ENCODE measurements at places on chromosomes 11 and 22.

DNA sequence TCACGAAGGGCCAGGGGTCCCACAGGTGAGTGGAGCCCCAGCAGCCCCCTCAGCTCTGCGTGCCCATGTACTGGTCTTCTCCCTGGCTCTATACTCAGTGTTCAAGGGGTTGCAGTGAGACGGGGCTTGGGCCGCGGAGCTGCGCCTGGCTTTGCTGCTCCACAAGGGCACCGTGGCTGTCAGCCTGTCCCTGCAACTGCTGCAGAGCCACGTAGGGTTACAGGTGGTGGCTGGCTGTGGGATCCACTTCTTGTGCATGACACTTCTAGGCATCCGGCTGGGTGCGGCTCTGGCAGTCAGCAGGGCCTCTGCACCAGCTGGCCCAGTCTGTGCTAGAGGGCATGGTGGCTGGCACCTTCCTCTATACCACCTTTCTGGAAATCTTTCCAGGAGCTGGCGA, 14.3 kb downstream of the MTFP1 start:
- DNase-seq, result no peak

GRCh38 chr22:23183061-23183698, 2.9 kb downstream of the BCR start:
- DNase-seq, result peak; percentile 32

- peak; percentile 64 for DNase-seq
These were observed 28.5 kb upstream of the RBX1 start for GRCh38 chr22:40922484-40923303.

- DNase-seq, result no peak
These were observed 19.9 kb downstream of the SERGEF start for GRCh38 chr11:17992916-17993315.

DNA sequence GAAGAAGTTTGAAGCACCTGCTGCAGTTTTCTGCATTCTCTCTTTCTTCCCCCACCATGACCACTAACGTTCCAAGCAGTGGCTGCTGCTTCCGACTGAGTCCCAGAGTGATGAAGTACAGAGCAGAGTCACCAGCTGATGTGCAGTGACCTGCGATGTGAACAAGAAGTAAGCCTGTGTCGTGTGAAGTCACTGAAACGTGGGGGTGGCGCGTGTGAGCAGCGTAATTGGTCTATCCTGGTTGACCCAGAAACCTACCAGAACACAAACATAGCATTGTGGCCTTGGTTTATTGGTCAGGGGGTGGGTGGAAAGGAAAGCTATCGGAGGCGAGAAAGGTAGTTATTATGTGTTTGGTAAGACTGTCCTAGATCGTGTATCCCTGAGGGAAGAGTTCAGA, 3.5 kb downstream of the KRTAP5-7 start:
- DNase-seq, result no peak

DNA sequence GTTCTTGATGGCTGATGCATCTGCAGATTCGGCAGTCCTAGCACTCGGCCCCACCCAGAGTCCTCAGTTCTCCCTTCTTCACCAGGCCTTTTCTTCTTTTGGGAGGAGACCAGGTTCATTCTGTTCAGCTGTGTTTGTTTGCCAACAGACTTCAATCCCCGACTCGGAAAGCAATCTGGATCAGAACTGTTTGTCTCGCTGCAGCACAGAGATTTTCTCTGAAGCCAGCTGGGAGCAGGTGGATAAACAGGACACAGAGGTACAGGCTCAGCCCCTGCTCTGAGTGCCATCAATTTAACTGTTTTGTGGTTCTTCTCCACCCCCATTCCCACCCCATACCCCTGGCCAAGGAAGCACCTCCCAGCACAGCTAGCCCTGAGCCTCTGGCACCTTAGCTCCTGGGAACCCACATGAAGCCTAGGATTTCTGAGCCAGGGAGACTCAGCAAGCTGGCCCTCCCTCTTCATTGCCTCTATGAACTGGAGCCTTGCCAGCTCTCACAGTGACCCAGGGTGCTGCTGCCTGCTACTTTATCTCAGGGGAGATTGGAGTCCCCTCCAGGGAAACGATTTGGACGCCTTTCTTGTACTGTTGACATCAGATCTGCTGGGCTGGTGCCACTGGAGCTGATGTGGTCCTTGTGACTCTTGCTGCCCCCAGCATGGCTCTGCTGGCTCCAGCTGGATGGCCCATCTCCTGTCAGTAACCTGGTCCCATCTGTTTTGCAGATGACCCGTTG, 58.2 kb upstream of the HORMAD2 start:
- no peak for DNase-seq

GRCh38 chr22:44735518-44736428, 16.6 kb upstream of the ARHGAP8 start:
- peak; percentile 36 for DNase-seq

DNA sequence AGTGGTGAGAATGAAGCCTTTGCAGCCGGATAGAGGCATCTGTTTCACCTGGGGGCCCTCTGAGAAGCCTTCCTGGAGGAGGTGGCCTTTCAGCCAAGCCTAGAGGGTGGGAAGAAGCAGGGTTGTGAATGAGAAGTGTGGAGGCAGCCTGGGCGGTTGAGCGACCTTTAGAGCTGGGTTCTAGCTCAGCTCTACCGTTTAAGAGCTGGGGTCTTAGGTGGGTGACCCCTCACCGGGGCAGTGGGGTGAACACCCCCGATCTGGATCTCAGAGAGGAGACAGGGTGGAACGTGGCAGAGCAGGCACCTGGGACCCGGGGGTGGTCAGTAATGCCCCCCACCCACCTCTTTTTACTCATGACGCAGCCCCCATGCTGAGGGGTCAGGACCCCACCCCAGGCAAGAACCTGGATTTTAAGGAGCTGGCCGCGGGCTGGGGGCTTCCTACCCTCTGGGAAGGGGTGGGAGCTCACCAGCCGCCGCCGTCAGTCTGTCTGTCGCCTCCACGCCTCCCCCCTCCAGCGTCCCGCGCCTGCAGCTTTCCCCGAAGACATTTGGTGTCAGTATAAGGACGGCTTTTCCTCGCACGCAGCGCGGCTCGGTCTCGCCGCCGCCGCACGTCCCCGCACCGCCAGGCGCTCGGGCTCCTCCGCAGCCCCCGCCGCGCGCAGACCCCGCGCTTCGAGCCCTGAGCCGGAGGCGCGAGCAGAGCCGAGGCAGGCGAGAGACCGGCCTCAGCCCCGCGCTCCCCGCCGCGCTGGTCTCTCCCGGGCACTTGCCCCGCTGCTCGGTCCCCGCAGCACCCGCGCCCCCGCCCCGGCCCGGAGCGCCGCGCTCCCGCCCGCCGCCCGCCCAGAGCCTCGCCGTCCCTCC, 13.3 kb upstream of the CACNA1I start:
- no peak for DNase-seq

DNA sequence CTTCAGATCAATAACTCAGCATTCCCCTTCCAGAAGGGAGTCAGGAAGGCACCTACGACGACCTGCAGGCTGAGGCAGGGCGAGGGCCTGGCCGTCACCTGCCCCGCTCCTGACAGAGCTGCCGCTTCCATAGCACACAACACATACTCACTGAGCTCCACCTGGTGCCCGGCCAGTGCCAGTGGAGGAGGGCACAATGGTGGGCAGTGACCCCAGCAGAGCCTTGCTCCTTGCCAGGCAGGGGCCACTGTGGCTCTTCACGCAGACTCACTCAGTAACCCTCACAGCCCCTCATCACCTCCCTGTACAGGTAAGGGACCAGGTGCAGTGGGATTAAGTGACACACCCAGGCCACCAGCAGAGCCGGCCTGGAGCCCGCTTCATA, 24.6 kb downstream of the LRFN4 start:
- no peak for DNase-seq

DNA sequence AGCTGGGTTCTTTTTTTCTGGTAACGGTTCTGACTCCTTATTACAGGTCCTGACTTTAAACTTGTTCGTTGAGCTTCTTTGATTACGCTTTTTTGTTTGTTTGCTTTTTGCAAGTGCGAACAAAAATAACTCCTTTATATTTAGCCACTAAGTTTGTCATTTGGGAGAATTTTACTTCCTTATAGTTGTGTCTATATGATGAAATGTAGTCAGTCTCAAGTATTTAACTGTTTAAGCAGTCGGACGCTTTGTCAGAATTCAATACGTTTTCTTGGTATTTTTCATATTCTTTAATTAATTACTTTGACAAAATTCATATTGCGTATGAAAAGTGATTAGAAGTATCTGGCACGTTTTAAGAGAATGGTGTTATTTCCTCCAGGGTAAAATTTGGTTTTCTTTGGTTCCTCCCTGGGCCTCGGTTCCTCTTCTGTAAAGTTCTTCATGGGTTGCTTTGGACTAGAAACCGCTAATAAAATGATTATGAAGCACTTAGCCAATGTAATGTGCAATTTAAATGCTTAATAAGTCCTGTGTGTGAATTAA, 1.3 kb downstream of the CBL start:
- DNase-seq, result peak; percentile 62

DNA sequence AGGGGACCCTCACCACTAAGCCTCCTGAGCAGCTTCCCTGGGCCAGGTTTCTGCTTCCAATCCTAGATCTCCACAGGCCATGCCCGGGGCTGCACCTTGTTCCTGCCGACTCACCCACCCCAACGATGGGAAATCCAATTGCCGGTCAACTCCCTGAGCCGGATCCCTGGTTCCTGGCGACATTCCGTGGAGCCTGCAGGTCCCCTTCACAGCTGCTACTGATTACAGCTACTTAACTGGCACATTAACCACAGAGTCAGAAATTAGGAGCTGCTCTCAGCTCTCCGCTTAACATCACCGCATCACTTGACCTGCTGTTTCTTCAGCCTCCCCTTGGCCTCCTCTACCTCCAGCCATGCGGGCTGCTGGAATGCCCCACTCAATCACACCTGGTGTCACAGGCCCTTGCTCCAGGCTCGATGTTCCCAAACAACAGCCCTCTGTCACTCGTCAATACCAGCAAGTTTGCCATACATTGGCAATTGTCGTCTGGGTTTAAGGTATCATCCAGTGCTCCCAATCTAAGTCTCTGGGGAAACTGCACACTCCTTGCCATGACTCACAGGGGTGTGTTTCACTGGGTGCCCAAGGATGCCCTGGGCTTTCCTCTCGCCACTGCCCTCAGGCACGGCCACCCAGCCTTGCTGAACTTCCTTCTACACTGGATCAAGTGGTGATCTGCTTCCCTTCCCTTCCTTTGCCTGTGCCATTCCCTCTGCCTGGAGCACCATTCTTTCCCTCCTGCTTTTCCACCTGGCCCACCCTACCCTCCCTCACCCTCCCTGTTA, 181.0 kb downstream of the MN1 start:
- no peak for DNase-seq

DNA sequence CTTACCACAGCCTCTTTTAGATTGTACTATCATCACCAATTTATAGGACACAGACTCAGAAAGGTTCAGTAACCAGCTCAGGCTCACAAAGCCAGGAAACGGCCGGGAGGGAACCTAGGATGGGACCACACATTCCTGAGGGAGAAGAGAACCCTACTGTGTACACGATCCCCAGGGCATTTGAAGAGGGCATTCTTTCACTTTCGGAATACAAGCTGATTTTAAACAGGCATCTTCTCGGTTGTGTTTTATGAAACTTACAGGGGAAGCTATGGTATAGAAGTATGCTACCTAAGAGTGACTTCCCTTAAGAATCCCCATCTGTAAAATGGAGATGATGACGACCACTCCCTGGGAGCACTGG, 19.0 kb downstream of the SMCO4 start:
- no peak for DNase-seq

Data from MV-4-11 (cell line).